Kidney capillary endothelial cell (primary cell): ENCODE measurements at places on chromosomes 3 and 15.

- no peak for DNase-seq
These were observed 32.2 kb upstream of the SSR3 start for GRCh38 chr3:156586905-156587759.

DNA sequence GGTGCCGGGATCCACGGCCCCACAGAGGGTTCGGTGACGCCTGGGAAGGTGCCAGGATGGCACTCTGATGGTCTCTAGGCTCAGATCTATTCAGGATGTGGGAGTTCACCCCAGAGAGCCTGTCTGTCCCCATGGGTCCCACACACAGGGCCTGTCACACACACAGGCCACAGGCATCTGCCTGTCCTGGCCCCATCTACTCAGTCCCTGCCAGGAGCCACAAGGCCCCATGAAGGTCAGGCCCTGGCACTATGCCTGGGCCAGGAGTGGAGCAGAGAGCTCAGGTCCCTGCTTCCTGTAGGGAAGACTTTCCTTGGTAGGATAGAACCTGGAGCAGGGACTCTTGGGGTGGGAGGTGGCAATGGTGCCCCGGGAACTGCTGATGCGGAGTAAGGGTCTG, 49.0 kb upstream of the FURIN start:
- DNase-seq, result no peak

DNA sequence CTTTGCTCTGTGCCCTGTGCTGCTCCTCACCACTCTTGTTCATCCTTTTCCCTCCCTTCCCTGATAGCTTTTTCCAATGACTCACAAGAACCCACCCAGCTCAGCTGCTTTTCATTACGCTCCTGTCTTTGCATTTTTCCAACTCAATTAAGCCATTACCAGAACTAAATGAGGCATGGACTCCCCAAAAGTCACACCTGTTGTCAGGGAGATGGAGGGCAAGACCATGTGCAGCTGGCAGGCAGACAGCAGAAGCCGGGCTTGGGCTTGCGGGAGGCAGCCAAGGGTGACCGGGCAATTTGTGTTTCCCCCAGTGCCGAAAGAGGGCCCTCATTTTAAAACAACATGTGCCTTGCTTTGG, 64.3 kb downstream of the CASR start:
- no peak for DNase-seq

DNA sequence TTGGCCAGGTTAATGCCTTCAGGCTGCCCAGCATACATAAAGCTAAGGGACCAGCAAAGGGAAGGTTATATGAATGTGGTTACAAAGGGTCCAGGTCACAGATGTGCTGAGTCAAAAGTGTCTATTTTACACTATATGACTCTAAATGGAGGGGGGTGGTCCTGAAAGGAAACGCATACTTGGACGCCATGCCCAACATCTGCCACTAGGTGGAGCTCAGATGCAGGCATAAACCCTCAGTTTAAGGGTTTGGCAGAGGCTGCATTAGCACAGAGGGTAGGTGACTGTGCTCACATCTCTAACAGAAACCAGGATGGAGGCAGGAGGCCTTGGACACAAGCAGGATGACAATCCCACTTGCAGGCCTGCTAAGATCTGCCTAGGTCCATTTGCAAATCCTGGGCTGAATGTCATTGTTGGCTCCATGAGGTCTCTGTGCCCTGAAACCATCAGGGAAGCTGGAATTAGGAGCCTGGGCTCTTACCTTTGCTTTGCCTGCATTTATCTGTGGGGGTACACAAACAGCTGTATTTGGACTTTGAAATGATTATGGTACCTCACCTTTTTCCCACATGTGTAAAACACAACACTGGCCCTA, 55.8 kb downstream of the ZNF621 start:
- peak; percentile 70 for DNase-seq

- DNase-seq, result peak; percentile 36
These were observed 156.8 kb upstream of the ICE2 start for GRCh38 chr15:60635507-60636352.

GRCh38 chr3:47578691-47579632, at the start of gene CSPG5:
Gene CSPG5 (minus strand): TSS chr3:47578865. CDS start chr3:47578693, 172 bp downstream.
- DNase-seq, result no peak

- no peak for DNase-seq
These were observed 81.6 kb downstream of the ST6GAL1 start for GRCh38 chr3:187011915-187012314.

DNA sequence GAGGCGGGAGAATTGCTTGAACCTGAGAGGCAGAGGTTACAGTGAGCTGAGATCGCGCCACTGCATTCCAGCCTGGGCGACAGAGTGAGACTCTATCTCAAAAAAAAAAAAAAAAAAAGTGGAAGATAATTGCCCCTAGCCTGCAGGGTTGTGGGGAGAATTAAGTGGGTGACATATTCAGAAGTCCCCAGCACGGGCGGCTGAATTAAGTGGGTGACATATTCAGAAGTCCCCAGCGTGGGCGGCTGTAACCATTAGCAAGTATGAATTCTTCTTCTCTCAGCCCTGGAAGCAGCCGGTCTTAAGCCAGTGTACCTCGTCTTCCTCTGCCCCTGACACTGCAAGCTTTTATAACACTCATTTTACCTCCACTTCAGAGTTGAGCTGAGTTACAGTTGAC, 44.7 kb downstream of the FBLN2 start:
- no peak for DNase-seq

- peak; percentile 98 for DNase-seq
These were observed 215.6 kb upstream of the RBMS3 start for GRCh38 chr3:29065211-29065785.

- no peak for DNase-seq
These were observed 130.3 kb downstream of the DTWD1 start for GRCh38 chr15:49751191-49751590.

- DNase-seq, result peak; percentile 49
These were observed 637.7 kb upstream of the TBL1XR1 start for GRCh38 chr3:177835008-177835407.

DNA sequence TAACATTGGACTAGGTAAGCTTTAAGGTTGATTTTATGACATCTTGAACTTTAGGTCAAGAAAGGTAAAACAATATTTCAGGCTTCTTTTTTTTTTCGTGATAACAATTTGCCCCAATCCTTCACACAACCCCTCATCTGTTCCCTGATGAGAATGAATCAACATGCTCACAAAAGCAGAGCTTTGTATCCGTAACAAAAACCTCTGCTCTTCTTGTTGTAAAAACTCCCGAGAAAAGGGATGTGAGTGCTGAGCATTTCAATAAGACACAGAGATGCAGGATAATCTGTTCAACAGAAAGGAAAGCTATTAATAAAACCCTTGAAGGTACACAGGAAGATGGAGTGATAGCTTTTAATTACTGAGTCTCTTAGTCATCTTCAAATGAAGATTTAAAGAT, 94.3 kb downstream of the RAD18 start:
- no peak for DNase-seq

DNA sequence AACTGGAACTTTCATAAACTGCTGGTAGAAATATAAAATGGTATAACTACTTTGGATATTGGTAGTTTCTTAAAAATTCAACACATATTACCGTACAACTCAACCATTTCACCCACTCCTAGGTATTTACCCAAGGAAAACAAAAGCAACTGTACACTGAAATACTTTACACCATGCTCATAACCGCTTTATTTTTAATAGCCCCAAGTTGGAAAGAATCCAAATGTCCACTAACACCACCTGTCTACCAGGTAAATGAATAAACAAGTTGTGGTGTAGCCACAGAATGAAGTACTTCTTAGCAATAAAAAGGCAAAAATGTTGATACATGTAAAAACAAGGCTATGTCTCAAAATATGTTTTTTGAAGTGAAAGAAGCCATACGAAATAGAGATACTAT, 215.9 kb upstream of the PEX5L start:
- DNase-seq, result no peak

- DNase-seq, result no peak
These were observed 398 bp upstream of the RAB7A start for GRCh38 chr3:128725547-128726022.
